Hematopoietic multipotent progenitor cell treated with erythropoietin and hydrocortisone succinate and interleukin-3 and kit ligand, for 15 days (in vitro differentiated cells): ENCODE measurements at places on chromosomes 1 and 21.

- DNase-seq, result no peak
These were observed 121.1 kb upstream of the NGF start for GRCh38 chr1:115459161-115459560.

DNA sequence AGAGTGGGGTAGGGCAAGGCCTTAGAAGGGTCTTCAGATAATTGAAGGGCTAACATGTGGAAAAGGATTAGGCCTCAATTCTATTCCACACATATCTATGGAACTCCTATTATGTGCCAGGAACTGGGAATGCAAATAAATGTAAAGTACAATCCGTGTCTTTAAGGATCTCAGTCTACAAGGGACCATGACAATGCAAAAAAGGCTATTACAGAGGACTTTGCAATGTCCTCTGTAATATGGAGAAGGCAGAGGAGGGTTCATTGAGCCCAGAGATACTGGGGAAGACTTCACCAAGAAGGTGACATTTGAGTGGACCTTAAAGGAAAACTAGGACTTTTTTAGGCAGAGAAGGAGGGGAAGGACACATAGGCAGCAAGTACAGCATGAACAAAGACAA is 4.5 kb upstream of the SCMH1 start:
- DNase-seq, result no peak

DNA sequence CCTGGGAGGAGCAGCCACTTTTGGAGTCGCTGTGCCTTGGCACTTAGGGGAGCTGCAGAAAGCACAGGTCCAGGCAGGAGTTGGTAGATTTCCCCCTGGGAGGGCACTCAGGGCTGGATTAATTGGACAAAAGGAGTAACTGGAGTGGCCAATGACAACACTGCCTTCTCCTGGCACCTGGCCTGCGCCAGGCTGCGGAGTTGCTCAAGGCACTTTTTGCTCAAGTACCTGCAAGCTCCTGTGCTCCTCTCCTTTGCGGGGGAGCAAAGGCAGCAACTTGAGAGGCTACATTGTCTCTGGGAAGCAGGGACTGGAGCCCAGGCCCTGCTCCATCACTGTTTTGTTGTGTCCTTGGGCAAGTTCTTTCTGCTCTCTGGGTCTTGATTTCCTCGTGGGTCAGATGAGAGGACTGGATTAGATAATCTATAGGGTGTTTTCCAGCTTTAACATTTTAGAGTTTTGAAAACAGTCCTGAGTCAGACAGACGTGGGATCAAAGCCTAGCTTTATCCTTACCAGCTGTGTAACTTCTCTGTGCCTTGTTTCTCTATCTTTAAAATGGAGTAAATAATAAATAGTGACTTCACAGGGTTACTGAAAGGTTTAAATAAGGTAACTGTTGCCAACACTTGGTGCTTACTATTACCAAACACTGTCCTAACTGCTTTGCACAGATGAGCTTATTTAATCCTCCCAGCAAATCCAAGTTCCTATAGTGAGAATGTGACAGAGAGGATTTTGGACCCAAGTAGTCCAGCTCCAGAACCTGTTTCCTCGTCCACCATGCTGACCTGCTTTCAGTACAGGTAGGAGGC is 18.0 kb upstream of the GRHL3 start:
- DNase-seq, result no peak

- DNase-seq, result no peak
These were observed 267.3 kb upstream of the DUSP10 start for GRCh38 chr1:222009105-222009730.

DNA sequence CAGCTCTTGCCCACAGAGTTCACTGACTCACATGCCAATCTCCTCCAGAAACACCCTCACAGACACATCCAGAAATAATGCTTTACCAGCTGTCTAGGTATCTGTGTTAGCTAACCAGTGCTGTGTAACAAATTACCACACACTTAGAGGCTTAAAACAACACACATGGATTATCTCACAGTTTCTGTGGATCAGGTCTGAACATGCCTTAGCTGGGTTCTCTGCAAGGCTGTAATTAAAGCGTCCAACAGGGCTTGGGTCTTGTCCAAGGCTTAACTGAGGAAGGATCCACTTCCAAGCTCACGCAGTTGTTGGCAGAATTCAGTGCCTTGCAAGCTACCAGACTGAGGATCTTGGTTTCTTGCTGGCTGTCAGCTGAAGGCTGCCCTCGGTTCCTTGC is 92.5 kb upstream of the RGS4 start:
- no peak for DNase-seq

GRCh38 chr21:33828577-33828976 is 87.0 kb downstream of the ATP5PO start:
- DNase-seq, result no peak

DNA sequence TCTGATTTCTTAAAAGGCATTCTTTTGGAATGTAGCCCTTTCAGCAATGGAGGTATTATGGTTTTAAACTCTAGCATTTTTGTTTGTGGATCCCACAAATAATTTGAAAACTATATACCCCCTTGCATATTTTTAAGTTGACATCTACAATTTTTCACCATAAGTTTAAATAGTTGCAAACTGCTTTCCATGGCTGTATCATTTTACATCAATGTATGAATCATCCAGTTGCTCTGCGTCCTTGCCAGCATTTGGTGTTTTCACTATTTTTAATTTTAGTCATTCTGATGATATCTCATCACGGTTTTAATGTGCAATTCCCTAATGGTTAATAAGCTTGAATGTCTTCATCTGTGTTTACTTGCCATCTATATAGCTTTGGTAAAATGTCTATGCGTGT is 20.7 kb downstream of the DIPK1A start:
- no peak for DNase-seq

DNA sequence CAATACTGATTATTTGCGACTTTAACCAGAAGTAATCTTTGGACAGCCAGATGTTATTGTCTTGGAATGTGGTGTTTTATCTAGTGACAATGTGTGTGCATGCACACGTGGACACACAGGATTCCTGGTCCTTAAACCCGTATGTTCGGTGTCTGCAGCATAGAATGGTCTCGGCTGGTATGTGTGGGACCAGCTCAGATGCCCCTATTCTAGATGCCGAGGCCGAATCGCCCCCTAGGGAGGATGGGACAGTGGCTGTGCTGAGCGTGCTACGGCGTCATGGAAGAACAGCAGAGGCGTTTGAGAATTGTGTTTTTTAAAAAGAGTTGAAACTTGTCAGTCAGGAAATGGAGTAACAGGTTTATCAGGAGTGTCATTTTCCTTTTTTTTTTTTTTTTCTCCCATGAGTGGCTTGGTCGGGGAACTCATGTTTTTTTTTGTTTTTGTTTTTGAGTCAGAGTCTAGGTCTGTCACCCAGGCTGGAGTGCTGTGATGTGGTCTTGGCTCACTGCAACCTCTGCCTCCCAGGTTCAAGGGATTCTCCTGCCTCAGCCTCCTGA is 30.1 kb downstream of the SKI start:
- DNase-seq, result no peak

DNA sequence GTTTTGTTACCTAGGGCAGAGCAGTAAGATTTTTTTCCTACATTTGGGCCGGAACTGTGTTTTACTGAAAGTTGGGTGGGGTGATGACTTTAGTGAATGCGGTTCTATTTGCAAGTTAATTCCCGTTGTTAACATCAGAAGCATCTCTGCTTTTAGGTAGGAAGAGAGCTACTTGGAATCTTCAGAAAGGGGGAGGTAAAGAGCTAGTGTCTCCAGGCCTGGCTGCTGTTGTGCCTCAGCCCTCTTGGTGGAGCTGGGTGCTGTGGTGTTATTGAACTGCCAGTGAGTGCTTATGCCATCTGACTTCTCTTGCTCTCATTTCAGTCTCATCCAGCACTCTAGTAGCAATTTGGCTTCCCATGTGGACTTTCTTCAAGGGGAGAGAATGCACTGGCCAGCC is 3.4 kb downstream of the KDM4A start:
- peak; percentile 36 for DNase-seq

GRCh38 chr1:50335036-50335435 is 88.2 kb downstream of the DMRTA2 start:
- no peak for DNase-seq

GRCh38 chr1:167344615-167345385 is 124.1 kb downstream of the POU2F1 start:
- no peak for DNase-seq

GRCh38 chr21:19031953-19032352 is 628.4 kb upstream of the TMPRSS15 start:
- DNase-seq, result no peak

DNA sequence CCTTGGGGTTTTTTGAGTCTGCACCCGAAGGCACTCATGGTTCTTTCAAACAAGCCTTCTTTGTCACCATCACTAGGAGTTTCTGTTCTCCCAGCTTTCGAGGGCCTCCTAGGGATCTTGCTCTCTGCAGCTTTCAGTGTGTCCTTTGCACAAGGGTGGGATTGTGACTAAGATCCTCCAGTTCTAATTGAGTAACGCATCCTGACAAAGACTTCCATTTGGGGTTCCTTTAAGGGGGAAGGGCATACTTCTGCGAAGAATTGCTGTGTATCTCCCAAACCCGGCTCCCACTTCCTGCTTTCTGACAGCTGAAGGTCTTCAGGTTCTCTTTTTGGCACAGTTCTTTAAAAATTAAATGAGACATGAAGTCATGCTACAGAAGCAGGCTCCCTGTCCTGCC is 139.4 kb downstream of the EDEM3 start:
- DNase-seq, result no peak

DNA sequence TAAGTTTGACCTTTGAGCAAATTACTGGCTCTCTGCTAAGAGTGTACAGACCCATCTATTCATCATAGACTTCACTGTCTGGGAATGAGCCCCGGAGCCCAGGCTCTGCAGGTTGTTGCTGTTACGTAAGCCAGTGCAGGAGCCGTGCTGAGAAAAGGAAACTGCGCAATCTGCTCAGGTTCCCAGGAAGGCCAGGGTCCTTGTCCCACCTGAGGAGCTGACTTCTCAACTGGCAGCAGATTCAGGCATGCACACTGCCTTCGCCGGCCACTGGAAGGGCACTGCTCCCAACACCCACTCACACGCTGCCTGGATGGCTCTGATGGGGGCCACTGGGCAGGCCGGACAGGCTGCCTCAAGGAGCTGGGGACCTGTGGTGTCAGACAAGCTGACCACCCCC is 19.5 kb downstream of the RCAN1 start:
- DNase-seq, result no peak

DNA sequence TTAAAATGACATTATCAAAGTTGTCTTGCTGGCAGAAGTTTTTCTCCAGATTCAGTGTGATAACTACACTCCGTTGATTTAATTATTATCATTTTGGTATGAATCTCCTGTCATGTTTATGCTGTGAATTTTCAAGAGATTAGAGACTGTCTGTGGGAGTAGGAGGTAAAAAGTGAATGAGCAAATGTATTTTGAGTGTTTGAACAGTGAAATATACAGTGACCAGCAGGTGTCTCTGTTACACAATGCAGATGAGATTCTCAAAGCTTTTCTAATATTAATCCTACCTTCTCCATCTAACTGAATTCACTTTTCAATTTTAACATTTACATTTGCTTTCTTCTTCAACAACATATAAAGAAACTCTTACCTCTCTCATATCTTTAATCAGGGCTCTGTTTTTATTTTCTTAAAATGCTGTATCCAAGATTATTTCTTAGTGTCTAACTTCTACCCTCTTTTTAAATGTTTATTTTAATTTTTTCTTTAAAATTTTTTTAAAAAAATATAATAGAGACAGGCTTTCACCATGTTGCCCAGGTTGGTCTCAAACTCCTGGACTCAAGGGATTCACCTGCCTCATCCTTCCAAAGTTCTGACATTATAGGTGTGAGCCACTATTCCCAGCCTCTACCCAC is 20.9 kb upstream of the HSPA13 start:
- peak; percentile 45 for DNase-seq

DNA sequence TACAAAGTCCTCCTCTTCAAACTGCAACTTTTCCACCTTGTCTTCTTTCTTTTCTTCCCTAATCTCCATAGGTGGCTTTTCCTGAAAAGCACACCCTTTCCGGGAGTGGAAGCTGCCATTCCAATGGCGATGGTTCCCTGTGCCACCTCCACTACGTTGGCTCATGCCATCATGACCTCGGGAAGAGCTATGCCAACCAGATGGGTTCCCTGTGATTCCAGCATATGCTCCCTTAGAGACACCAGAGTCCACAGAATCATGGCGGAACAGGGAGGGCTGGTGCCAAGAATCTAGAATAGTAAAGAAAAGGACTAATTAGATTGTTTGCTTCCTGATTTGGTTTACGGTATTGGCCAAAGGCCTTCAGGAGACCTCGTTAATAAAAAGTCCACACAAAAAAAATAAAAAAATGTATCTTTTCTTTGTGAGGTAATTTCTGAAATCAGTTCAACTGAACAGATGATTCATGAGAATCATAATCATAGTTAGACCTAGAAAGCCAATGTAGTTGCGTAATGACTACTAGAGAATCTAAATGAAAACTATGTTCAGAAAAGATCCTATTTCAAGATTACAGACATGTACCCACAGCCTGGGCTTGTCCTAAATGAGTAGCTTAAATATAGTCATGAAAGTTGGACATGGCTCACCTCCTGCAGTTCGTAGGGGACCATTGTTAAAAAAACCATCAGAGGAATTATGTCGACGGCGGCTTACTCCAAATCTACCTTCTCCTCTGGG is 30.9 kb upstream of the CCDC17 start:
- no peak for DNase-seq

GRCh38 chr21:26503414-26503813 is 69.7 kb downstream of the CYYR1 start:
- DNase-seq, result no peak

GRCh38 chr21:15659753-15660422 is 69.9 kb upstream of the USP25 start:
- no peak for DNase-seq

- DNase-seq, result no peak
These were observed 2.7 kb downstream of the IL10RB start for GRCh38 chr21:33268737-33269441.

GRCh38 chr1:10676963-10677362 is 119.5 kb downstream of the CASZ1 start:
- no peak for DNase-seq

DNA sequence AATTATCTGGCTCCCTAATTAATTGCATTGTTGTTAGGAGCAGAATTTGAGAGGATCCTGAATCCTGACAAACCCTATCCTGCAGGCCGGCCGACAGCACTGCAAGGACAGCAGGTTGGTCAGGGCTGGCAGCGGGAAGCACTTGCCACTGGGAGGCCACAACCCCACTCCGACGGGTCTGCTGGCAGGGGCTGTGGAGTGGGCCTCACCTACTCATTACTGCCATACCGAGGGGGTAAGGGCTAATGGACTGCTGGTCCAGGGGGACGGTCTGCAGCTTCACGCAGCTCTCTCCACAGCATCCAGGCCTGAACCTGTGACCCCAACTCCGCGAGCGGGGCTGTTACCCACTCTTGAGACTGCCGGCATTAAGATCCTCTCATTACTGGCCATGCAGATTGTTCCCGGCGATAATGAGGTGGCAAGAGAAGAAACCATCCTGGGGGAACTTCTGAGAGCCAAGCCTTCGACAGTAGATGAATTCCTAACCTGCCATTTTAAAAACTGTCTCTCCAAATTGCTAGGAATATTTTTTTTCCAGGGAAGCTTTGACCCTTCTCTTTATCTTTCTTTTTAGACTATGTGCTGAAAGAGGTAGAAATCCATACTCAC is 501.3 kb downstream of the OMA1 start:
- no peak for DNase-seq
